Foreskin keratinocyte (primary cell): ENCODE measurements at places on chromosomes 7 and 10.

- no peak for DNase-seq
Observed at GRCh38 chr7:128103498-128104107, 72.4 kb upstream of the LRRC4 start.

GRCh38 chr10:78899098-78899754 is 169.5 kb upstream of the ZMIZ1 start:
- DNase-seq: no peak

- peak; percentile 96 for DNase-seq
Observed at GRCh38 chr7:66050990-66051448, 24.6 kb upstream of the ASL start.

DNA sequence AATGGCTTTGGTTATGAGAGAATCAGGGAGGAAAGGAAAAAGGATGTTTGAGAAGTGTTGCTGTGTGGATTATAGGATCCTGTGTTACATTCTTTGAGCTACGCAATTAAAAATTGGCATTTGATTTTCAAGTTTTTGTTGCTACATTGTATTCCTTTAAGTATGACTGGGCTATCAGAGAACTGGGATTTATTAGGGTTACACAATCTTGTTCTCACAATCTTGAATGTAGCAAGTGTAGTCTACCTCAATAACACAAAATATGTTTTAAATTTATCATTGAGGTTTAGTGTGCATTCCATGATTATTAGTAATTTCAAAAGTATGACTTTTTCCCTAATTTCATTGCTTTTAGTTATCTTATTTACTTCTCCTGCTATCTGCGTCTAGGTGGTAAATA is 113.9 kb downstream of the CACNB2 start:
- no peak for DNase-seq

GRCh38 chr10:22344249-22344648 is 1.0 kb upstream of the SPAG6 start:
- no peak for DNase-seq

DNA sequence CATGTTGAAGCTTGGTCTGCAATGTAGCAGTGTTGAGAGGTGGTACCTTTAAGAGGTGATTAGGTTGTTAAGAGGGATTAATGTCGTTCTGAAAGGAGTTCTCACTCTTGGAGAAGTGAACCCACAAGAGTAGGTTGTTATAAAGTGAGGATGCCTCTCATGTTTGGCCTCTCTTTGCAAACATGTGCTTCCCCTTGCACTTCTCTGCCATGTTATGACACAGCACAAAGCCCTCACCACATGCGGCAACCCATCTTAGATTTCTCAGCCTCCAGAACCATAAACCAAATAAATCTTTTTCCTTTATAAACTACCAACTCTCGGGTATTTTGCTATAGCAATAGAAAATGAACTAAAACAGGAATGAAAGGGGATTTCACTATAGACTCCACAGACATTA is 66.3 kb downstream of the KMT2C start:
- no peak for DNase-seq

DNA sequence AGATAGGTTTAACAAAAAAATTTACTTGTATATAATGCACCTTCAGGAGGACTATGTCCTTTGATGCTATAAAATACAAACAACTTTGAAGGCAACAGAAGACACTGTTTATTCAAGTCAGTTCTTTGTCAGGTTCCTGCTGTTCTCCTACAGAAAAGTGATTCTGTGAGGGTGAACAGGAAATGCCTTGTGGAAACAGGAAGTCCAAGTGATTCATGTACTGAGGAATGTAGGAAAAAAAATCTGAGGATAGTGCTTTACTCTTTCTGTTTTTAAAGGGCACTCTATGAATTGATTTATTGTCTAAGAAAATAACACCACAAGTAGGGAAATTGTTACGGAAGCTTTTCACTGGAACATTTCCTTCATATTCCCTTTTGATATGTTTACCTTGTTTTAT is 171.9 kb downstream of the HDAC9 start:
- DNase-seq: peak; percentile 70

DNA sequence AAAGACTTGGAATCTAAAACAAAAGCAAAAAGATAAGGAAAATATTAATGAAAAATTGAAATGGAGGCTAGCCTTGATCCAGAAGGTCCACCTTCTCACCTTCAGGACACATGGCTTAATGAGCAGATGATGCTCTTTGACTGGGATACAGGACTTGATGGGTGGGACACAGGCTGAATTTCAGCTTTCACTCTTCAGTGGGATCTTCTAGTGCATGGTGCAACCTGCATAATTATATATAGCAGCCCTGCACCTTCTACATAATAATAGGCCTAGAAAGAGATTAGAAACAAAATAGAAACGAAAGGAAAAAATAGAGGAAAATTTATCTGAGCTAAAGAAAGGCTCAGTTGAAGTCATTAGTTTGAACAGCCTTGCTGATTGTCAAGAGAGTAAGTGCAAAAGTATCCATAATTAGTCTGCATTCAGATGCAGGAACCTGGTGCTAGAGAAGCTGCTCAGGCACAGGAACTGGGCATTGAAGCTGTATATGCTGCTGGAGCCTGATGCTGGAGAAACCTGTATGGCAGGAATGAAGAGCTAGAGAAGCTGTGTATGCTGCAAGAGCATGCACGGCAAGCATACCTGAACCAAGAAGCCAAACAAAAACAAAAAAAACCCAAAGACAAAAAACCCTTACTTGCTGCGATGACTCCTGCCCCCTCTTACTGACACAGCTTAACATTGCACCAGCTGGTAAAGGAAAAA is 19.4 kb downstream of the MKLN1 start:
- DNase-seq: no peak

DNA sequence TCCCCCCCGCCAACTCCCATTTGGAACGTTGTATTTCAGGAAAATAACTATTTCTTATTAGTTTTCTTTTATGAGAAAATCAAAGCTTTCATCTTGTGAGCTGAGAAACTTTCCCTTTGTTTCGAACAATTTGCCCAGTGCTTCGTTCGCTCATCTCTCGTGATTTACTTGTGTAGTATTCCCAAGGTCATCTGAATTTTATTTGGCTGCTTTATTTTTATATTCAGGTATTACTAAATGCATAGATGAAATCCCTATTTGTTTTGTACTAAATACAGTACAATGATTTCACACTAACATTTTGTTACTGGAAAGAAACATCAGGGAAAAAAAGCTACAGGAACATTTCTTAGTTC is 12.0 kb upstream of the EBLN1 start:
- DNase-seq: no peak

GRCh38 chr10:30387646-30388243 is 38.7 kb upstream of the MTPAP start:
- peak; percentile 91 for DNase-seq

DNA sequence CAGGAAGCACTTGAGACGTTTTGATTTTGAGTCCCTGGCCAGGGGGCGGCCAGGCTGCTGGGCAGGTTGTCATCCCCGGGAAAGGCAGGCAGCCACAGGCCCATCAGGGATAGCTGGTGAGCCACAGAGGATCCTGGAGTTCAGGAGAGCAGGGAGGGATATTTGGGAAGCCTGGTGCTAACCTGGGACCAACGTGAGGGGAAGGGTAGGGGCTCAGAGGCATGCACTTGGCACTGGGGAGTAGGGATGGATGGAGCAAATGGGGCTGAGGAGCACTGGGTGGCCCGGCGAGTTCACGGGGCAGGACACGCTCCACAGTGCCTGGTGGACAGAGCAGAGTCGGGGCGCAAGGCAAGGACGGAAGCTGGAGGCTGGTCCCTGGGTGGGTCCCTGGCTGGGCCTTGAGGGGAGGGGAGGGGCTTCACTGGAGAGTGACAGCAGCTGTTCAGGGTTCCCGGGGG is 30.2 kb downstream of the LRRC27 start:
- DNase-seq: no peak

GRCh38 chr7:130148561-130148960 is 56.6 kb downstream of the TMEM209 start:
- DNase-seq: no peak

GRCh38 chr10:1523221-1523620 is 214.1 kb downstream of the ADARB2 start:
- DNase-seq: no peak

DNA sequence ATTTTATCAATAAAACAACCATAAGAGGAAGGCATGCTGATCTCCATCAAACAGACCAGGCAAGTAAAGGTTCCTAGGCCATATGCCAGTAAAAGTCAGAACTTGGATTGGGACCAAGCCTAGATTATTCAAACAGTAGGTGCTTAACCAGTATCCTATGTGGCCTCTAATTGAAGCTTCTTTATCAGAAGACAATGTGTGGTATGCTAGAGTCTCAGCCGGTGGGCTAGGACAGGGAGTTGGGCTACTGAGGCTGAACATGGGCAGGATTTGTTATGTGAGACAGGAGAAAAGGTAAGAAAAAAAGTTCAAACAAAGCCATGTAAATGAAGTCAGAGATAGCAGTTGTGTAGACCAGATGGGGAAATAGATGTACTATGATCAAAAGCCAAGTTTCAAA is 413.7 kb upstream of the GHITM start:
- DNase-seq: no peak

DNA sequence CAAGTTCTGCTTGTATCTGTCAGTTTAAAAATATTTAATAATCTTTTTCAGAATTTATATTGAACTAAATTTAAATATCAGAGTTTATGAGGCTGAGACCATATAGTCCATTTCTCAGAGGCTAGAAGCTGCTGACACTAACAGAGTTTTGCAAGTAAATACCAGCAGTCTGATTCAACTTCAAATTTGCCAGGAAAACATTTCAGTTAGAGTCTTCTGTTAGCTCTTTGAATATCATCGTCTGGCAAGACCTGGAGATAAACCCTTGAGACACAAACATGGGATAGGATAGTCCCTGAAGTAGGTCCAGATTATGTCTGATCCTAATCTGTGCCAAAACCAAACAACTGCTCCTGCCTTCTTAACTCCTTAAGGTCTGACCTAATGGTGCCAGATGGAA is 472.8 kb upstream of the STEAP1 start:
- DNase-seq: no peak

DNA sequence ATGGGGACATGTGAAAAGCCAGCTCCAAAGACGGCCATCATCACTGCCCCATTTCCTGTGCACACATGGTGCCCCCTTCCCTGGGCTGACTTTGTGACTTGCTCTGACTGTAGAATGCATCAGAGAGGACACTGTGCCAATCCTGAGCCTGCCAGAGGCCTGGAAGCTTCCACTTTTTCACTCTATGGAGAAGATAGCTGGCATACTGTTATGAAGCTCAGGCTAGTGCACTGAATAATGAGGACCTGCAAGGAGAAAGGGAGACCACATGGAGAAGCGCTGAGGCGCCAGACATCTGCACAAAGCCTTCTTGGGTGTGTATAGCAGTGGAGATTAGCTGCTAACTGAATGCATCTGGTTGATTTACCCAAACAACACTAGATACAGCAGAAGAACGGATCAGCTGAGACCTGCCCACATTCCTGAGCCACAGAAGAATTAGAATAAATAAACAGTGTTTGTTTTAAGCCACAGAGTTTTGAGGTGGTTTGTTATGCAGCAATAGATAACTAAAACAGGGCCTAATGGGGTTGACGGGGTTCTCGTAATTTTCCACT is 58.9 kb upstream of the C10orf90 start:
- no peak for DNase-seq

GRCh38 chr10:49761201-49761788 is 828 bp downstream of the OGDHL start:
- no peak for DNase-seq

GRCh38 chr10:13066527-13066926 is 33.4 kb upstream of the OPTN start:
- no peak for DNase-seq
